ENCODE measurements at places on chromosomes 3 and 15.

- no peak for DNase-seq
These were observed 10.0 kb downstream of the BHLHE40 start for GRCh38 chr3:4988983-4989834.

- no peak for DNase-seq
These were observed 251.3 kb downstream of the CTNNB1 start for GRCh38 chr3:41450416-41451231.

DNA sequence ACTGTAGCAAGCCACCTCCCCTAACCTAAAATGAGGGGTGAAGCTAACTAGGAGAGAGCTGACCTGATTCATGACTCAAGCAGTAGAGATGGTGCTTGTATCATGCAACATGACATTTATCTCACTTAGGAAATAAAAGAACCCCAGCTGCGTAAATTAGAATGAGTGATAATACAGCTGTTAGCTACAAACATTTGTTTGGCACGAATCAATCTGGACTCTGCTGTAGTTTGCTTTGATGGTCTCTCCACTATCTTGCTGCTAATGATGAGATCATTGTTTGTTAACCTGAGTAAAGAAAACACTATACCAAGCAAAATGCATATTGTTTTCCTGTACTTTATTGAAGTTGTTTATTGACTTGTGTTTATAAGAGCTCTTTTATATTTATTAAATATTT, 92.6 kb downstream of the ALDH1A2 start:
- DNase-seq: no peak

- no peak for DNase-seq
These were observed 505.1 kb downstream of the MECOM start for GRCh38 chr3:169158379-169158778.

GRCh38 chr3:169179722-169180121, 483.8 kb downstream of the MECOM start:
- DNase-seq: no peak

DNA sequence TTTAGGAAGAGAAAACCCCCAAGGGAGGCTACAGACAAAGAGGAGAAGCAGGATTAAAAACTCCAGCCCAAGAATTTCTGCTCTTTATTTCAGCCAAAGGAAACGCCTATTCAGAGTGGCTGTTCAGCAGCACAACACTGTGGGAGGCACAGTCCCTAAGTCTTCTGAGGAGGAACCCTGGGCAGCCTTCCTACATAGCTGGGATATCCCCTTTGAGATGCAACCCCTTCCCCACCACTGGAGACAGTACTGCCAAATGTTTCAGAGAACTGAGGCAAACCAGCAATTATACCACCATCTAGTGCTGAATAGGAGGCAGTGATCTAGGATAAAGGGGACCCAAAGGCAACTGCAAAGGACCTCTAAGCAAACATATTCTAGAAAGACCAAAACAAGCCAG, 168.1 kb downstream of the VPS13C start:
- no peak for DNase-seq

- no peak for DNase-seq
These were observed 3.5 kb downstream of the TBC1D5 start for GRCh38 chr3:17738921-17739320.

GRCh38 chr3:89584398-89584797, 477.0 kb downstream of the EPHA3 start:
- DNase-seq: no peak

DNA sequence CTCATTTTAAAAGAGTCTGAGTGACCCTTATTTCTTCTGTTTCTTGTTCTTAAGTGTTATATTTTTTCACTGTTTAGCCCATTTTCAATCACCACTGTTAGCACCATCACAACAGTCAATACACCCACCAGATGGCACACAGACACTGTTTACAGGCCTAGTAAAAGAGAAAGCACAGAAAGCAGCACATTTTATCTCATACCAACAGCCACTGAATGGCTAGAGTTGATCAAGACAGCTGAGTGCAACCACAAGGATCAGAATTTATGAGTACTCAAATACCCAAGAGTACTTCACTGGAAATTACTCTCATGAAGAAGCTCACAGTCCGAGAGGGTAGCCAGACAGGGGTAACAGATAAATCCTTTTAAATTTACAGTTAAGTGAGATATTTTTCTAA, 127.0 kb downstream of the TFDP2 start:
- DNase-seq: no peak

GRCh38 chr3:69817988-69818387, 78.7 kb downstream of the MITF start:
- no peak for DNase-seq

- DNase-seq: no peak
These were observed 14.1 kb upstream of the ANXA2 start for GRCh38 chr15:60411774-60412425.

- no peak for DNase-seq
These were observed 91.5 kb upstream of the RAP2B start for GRCh38 chr3:153070511-153070868.

DNA sequence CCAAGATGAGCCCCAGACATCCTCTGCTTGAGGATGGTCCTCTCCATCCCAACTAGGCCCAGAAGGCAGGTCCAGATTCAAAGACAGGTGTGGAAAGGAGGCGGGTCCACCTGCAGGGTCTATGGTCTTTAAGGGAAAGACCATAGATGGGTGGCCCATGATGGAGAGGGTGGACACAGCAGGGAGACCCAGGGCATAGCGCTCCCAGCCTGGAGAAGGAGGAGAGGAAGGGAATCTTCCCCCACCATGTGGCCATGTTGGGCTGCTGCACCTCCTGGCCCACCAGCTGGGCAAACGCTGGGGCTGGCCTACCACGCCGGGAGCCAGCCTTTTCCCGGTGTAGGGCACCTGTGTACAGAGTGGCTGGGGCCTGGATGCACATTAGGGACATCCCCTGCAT, 265.2 kb upstream of the TLE3 start:
- DNase-seq: no peak

- no peak for DNase-seq
These were observed 9.8 kb upstream of the TMEM40 start for GRCh38 chr3:12768579-12769527.

DNA sequence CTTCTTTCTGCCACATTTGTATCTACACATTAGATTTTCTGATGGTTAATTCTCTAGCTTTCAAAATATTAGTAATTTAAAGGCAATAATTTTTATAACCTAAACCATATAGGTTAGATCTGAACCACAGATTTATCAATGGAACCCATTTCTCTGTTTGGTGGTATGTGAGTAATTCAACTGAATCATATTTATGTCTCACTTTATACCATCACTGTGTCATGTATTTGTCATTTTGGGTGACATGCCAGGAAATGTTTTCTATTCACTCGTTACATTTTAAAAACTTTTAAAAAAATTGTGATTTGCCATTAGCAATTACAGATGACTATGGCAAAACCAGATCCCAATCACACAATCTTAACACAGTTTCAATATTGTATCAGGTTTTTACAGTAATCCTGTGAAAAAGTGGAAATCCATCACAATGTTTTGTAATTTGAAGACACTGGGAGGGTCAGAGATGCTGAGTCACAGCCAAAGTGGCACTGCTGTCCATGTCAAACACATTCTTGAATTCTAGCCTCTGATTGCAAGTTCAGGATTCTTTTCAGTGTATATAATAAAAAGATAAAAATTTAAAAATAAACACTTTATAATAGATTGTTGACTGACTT, 356.0 kb upstream of the RBMS3 start:
- no peak for DNase-seq

GRCh38 chr3:109066864-109067263, 51.1 kb downstream of the MORC1 start:
- DNase-seq: no peak

GRCh38 chr3:116563351-116563750, 118.1 kb upstream of the LSAMP start:
- DNase-seq: no peak

GRCh38 chr3:103949693-103950092, 1417.0 kb upstream of the ALCAM start:
- no peak for DNase-seq

- DNase-seq: no peak
These were observed 72.9 kb upstream of the ATP2C1 start for GRCh38 chr3:130820976-130821375.

GRCh38 chr3:139846729-139847128, 88.3 kb upstream of the CLSTN2 start:
- no peak for DNase-seq

- DNase-seq: no peak
These were observed 48.6 kb downstream of the CTXND1 start for GRCh38 chr15:80203361-80203885.

GRCh38 chr15:60706145-60706544, 227.2 kb upstream of the ICE2 start:
- no peak for DNase-seq

DNA sequence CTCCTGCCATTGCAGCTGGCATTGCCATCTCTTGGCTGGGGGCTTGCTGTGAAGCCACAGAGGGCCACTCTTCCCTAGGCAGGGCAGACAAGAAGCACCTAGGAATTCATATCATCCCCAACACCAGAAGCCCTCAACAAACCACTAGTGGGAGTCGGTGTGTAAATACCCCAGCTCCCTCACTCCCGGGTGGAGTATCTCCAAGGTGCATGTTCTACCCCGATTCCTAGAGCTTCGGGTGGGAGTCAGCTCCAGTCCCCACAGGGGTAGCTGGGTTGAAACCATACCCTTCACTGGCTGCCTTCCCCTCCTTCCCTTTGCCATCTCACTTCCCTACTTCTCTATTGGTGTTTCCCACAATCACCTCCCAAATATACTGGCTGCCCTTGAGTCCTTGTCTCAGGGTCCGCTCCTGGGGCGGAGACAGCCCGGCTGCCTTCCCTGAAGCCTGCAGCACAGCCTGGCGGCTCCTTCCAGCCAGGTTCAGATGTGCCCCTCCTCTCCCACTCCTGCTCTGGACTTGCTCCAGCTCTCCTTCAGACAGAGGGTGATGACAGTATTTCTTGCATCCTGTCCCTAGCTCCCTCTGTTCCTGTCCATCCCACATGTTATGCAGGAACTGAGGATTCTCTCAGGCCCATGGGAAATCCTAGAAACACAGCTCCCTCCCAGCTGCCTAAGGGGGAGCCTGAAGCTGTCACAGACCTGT, 33.3 kb downstream of the FAM3D start:
- no peak for DNase-seq

DNA sequence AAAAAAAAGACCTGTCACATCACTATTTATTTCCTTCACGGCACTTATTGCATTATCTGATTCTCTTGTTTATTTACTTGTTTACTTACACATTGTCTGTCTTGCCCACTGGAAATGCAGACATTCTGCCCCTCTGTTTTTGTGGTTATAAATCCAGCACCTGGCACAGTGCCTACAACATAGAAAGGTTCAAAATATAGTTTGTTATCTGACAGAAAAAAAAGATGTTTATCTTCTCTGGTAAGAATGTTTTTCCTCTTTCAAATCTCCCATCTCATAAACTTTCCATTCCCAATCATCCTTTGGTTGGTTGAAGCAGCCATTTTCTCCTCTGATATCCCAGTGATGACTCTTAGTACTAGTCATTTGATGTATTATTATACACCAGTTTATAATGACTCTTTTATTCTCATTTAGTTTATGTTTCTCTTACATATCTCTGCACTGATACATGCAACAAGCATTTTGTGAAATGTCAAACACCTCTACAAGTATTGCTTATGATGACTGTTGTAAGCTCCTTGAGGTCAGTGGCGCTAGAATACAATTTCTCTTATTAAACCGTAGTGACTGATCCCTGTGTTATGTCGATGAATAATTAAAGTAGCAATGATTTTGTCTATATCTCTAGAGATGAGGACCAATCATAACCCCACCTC, 398.4 kb upstream of the TBL1XR1 start:
- no peak for DNase-seq

DNA sequence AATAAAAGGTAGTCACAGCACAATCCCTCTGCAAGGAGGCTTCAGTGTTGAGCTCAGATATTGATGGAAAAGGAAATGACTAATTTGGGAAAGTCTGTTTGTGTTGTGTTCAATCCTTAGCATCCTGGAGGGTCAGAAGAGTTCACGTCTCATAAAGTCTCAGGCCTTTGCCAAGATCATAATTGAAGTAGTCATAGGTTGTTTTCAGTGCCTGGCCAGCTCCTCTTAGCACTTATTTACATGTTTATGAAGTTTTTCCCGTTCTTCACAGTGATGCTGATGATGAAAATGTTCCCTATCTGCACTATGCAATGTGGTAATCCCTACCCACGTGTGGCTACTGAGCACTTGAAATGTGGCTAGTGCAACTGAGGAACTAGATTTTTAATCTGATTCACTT, 61.6 kb upstream of the TGFBR2 start:
- no peak for DNase-seq

DNA sequence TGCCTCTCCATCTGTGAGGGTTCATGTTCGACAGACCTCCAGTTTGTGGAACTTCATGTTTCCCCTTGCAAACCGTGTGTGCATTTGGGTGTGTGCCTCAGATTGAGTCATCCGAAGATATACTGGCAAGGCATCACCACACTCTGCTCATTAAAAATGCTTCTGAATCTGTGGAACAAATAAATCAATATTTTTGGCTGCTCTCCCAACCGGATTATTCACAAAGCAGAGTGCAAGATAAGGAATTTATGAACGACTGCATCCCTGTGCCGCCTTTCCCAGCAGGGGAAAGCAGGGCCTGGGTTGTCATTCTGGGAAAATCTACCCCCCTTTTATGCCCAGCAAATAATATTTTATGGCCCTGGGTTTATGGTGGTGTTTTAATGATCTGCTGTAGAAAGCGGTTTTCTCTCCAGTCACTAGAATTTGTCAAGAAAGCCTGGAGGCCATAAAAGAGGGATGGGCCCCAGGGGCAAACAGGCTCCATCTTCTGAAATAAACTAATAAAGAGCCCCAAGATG, 4.2 kb upstream of the WNT5A start:
- DNase-seq: no peak

- no peak for DNase-seq
These were observed 41.1 kb upstream of the AP3B2 start for GRCh38 chr15:82750831-82751180.

DNA sequence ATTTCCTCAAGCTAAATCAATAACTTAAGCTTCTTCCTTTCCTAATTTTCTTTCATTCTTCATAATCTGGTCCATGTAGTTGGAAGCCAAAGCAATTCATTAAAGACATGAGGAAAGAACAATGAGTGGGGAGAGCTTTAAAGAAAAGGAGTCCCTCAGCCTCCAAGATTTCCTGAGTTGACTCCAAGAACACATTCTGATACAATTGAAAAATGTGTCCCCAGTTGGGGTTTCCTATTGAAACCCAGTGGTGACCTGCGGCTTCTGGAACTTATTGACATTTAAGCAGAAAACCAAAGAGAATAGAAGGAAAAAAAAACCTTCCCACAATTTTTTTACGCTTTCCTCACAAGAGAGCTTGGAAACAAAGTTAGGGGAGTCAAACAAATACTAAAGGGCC, 37.0 kb downstream of the ATP8B4 start:
- no peak for DNase-seq

DNA sequence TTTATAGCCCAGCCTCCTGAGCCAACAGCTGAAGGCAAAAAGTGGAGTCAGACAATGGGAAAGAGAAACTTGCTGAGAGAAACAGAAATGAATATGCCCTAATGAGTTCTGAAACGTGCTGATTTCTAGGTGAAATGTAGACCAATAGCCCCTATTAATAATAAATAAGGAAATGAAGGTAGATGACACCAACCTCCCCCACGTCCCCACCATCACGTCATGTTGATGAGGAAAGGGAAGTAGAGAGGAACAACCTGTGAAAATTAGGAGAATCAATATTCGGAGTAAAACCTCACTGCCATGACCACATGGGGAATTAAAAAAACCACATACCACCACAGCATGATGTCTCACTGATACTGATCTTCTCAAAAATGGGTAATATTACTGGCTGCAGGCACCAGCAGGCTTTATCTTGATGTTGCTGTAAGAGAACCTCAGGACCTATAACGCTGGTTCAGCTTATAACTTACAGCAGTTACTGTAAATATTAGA, 64.0 kb downstream of the KAT2B start:
- DNase-seq: no peak
